Stimulated activated effector memory CD8-positive, alpha-beta T cell treated with anti-CD3 and anti-CD28 coated beads, Interleukin-12 subunit alpha, Interleukin-12 subunit beta, amount 100 ng/mL, for 72 hours (primary cell): ENCODE measurements at places on chromosomes 2 and 18.

DNA sequence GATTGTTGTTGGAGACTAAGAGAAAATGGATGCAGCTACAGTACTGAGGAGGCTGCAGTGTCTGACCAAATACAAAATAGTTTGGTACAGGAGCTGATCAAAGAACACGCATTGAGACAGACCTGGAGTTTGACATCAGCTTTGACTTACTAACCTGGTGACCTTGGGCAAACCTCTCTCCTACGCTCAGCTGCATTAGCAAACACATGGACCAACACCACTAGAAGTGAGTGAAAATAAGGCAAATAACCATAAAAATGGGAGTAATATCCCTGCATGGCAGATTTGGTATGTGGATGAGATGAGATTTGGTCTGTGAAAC, 126.5 kb downstream of the LPIN1 start:
- DNase-seq, result no peak

GRCh38 chr2:157777427-157777826, 98.7 kb downstream of the ACVR1 start:
- DNase-seq, result peak; percentile 12

- no peak for DNase-seq
These were observed 41.8 kb downstream of the TMEM163 start for GRCh38 chr2:134676960-134677359.

GRCh38 chr18:63284173-63284799, 35.3 kb downstream of the BCL2 start:
- DNase-seq, result no peak

GRCh38 chr2:47217277-47217676, 62.2 kb upstream of the STPG4 start:
- DNase-seq, result no peak

- DNase-seq, result no peak
These were observed 295.8 kb upstream of the PARD3B start for GRCh38 chr2:204249437-204249836.

GRCh38 chr2:236180076-236180816, 12.1 kb upstream of the GBX2 start:
- no peak for DNase-seq

DNA sequence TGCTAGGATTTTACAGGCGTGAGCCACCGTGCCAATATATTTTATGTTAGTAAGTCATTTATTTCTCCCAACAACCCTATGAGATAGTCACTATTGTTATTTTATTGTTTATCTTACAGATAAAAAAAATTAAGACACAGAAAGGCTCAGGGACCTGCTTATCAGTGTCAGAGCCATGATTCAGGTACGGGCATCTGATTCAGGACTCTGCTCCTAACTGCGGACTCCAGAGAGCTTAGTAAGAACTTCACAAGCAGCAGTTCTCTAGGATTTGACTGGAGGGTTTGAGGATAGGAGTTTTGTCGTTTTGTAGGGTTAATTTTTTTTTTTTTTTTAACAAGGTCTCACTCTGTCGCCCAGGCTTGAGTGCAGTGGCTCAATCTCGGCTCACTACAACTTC, 174.2 kb downstream of the BCL11A start:
- DNase-seq, result no peak

DNA sequence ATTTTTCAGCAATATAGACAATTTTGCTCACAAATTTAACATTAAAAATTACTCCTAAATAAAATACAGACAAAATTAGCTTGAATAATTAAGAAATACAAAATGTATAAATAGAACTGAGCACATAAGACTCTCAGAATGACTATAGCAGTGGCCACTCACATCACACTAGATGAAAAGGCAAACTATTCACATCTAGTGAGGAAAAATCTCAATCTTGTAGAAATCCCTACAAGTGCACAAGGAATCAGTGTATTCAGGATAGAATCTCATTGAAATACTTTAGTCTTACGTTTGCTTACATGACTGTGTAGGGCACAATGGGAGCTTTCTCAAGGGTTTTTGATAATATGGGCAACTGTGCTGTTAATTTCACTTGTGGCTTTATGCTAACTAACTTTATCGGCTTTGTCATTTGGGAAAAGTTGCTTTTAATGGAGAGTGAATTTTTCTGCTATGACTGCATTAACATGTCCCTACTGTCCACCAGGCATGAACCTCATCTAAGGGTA, 678.9 kb upstream of the LRRTM4 start:
- DNase-seq, result no peak

GRCh38 chr2:48397281-48397680, 132.7 kb upstream of the STON1 start:
- no peak for DNase-seq

DNA sequence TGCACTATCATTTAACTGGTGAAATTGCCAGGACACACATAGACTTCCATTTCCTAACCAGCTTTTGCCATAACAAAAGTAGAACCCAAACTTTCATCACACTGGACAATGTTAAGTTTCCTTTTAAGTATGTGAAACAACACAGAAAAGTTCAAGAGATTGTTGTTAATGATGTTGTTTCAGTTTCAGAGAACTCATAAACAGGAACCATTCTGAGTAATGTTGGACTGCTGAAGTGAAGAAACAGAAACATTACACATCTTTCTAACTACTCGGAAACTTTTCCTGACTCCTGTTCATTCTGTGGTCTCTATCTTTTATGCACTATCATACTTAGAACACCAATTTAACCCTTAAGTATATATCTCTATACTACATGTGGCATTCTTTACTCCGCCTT, 179.2 kb downstream of the RIT2 start:
- no peak for DNase-seq

GRCh38 chr2:181760521-181760920, 80.2 kb upstream of the NEUROD1 start:
- no peak for DNase-seq

DNA sequence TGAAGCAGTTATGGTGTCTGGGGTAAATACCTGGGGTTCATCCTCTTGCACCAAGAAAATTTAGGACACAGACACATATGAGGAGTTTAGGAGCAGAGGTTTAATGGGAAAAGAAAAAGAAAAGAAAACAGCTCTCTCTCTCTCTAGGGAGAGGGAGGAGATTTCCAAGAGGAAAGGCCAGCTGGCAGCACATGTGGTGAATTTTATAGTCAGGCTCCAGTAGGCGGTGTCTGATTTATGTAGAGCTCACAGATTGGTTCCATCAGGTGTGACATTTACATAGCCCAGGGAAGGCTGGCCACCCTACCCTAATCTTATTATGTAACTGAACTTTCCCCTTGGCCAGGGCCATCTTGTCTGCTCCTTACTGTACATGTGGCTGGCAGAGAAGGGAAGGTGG, 297.5 kb upstream of the RGPD4 start:
- DNase-seq, result no peak

DNA sequence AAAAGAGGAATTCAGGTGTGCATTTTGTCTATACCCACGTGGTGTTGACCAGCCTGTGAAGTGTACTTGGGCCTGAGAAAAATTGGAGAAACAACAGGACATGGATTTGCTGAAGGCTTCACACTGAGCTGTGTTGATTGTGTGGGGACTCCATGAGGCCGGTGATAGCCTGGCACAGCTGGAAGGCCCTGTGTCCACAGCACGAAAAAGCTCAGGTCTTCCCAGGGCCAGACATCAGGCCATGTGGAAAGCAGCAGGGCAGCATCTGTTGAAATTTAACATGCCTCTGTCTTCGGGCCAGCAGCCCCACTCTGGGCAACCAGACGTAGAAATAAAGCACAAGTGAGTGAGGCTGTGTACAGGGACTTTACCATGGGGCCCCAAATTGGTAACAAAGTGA, 84.1 kb downstream of the HS6ST1 start:
- no peak for DNase-seq

DNA sequence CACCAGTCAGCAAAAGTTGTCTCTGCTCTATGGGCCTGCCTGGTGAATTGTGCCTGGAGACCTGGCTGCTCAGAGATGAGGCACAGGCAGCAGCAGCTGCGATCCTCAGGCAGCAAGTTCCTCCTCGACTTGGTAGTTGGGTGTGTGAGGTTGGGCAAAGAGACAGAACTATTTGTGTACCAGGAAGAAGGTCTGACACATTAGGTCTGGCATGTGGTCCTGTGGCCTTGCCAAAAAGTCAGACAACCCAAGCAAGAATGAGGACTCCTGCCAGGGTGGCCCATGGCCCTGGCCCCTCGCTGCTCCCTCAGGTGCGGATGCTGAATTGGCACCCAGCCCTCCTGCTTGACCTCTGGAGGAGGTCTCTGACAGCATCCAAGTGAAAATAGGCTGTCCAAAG, 192.7 kb downstream of the DYSF start:
- DNase-seq, result no peak

DNA sequence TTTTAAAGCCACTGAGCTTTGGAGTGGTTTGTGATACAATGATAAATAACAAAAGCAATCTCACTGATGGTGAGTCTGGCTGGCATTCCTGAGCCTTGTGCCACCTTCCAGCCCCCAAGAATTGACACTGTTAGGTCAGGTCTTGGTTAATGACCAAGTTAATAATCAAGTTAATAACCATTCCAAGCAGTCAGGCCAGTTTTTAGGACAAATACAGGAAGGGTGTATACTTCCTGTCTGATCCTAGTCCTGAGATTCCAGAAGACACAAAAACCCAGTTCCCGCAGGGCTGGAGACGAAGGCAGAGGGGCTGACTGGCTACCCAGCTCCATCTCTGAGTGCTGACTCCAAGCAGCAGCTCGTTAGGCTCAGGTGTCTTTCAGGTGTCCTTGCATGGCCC, 74.6 kb upstream of the LAPTM4A start:
- no peak for DNase-seq

DNA sequence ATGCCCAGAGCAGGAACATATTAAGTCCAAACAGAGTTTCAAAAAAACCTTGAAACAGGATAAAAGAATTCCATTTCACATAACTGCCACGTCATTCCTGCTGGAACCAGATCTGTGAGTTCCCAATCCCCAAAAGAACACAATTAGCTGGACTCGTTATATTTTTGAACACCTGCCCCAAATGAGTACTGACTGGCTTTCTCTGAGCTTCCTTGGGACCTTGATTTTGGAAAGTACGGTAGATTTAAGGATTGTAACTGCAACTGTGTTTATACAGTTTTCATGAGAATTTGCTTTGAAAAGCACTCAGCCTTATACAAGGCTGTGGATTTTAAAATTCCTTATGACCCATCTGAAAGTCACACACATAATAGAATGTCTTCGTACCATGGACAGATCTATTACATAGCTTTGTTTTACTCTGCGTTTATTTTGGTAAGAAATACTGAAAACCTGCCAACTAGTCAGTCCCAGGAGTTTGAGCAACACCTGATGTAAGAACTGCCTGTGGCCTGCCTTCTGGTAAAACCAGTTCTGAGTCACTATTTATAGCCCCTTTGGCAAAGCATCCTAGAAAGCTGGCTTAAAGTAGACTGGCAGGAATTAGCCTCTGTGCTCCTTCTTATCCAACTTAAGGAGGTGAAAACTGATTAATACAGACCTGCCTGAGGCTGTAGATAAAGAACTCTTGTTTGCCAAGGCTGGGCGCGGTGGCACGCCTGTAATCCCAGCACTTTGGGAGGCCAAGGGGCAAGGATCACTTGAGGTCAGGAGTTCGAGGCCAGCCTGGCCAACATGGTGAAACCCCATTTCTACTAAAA, 48.1 kb downstream of the MERTK start:
- no peak for DNase-seq

GRCh38 chr18:35189510-35189909, 51.3 kb upstream of the ZNF397 start:
- DNase-seq, result no peak

GRCh38 chr2:177419274-177419673, 26.7 kb downstream of the AGPS start:
- no peak for DNase-seq

DNA sequence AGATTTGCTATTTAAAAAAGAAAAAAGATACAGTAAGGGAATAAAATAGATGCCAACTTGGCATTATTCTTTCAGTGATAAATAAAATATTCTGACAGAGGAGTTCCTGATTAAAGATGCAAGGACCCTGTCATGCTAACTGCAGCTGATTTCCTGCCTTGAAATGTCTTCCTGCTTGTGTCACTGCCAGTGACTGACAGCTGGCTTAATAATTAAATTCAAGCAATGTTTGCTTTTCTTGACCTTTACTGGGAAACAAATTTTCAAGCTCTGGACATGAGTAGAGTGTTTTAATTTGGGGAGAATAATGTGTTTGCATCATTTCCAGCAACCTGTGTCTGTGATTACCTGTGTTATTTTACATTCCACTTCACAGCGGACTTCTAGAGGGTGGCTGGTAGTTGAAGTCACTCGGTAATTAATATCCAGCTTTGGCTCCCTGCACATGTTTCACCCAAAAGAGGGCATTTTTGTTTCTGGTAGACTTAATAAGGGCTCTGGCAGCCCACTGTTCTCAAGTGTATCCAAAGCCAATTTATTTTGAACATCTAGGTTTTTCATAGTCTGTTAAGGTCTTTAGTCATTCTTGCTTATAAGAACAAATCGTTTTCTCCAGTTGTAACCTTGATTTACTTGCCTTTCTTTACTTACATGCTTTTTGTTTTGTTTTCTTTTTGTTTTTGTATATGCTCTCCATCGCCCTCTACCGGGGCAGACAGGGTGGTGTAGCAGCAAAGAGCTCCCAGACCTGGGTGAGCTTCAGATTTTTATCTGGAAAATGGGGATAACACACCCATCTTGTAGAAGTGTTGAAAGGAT, 48.5 kb upstream of the PROKR1 start:
- peak; percentile 23 for DNase-seq

- no peak for DNase-seq
These were observed 308.4 kb downstream of the NDUFA10 start for GRCh38 chr2:239716536-239717318.

DNA sequence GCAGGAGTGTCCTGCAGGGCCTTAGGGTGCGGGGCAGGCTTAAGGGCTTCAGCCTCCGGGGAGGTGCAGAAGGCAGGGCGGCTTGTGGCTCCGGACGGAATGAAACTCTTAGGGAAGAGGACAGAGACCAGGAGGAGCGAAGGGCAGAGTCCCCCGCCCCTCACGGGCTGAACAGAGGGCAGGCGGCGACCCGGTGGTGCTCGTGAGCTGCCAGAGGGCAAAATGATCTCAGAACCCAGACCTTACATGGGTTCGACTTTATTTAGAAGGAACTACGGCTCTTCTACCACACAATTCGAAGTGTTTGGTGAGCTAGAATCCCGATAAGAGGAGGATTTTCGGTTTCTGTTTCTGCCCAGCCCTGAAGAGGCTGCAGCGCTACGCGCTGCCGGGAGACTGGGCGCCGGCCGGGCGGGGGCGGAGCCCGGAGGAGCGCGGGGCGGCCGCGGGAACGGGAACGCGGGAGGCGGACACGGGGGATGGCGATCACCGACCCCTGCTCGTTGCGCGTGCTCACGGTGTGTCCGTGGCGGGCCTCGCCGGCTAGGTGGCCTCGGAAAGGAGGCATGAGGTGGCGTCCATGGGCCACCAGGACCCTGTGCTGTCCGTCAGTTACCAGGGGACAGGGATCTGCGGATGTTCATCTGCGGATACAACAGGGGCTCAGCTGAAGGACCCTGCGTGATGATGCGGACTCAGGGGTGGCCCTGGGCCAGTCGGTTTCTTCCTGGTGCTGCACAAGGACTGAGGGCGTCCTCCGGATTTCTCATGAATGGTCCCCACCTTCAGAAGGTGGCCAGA, 4.2 kb upstream of the SP100 start:
- peak; percentile 53 for DNase-seq

- no peak for DNase-seq
These were observed 736.2 kb upstream of the GCFC2 start for GRCh38 chr2:76446872-76447271.

GRCh38 chr2:199977984-199978415, 22.6 kb downstream of the MAIP1 start:
- no peak for DNase-seq

GRCh38 chr2:85319796-85320195, 8.0 kb downstream of the TGOLN2 start:
- no peak for DNase-seq
